ENCODE measurements at places on chromosomes 3 and 15.

GRCh38 chr15:58467121-58467721 is 35.4 kb downstream of the LIPC start:
- no peak for DNase-seq

DNA sequence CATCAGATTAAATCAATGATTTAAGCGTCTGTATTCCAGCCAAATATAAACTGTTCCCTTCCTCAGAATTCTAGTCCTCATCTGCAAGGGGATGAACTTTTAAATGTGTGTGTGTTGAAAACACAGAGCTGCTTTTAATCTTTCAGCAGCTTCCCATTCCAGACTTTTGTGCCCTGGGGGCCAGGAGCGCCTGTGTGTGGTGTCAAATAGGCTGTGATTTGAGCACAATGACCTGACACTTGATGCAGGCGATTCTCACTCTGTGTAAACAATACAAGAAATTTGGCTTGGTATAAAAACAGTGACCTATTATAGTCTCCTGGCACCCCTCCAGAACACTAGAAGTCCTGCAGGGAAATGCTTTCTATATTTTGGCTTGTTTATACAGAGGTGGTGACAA is 274.6 kb upstream of the ROPN1 start:
- DNase-seq = no peak

DNA sequence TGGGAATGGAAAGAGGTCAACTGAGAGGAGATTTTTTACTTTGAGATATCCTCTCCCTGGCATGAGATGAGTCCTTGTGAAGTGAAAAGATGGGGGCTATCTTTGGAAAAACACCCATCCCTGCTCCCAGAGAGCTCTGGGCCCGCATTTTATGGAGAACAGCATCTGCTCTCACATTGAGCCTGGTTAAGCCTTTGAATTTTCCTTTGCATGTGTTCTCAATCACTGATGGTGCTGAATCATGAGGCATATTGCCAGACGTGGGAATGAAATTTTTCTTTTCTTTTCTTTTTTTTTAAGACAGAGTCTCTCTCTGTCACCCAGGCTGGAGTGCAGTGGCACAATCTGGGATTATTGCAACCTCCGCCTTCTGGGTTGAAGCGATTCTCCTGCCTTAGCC is 24.4 kb downstream of the TMEM45A start:
- no peak for DNase-seq

DNA sequence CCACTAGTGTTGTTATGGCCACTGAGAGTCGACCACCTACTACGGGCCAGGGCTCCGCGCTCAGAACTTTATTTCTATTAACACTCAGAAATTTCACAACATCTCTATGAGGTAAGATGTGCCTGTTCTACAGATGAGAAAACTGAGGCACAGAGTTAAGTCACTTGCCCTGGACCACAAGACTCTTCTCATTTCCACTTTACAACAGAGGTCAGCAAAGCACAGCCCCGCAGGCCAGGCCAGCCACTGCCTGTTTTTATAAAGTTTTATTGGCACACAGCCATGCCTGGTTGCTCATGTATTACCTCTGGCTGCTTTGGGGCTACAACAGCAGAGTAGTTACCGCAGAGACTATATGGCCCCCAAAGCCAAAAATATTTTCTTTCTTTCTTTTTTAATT is 503.6 kb downstream of the SHQ1 start:
- no peak for DNase-seq

DNA sequence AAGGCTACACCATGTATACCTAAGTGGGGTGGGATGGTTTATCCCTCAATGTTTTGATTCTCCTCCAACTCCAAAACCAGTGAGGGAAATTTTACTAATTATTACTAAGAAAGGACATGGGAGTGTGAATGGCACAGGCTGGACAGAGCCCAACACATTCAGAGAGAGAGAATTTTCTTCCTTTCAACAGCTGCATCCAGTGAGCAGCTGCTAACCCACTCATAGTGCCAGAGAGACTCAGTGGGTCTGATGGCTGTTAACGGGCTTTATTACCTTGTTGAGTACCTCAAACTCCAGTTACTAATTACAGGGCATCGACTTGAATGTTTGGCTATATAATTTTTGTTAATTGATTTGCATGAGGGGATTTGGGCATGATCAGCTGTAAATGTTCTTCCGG is 75.8 kb downstream of the RORA start:
- DNase-seq = no peak

DNA sequence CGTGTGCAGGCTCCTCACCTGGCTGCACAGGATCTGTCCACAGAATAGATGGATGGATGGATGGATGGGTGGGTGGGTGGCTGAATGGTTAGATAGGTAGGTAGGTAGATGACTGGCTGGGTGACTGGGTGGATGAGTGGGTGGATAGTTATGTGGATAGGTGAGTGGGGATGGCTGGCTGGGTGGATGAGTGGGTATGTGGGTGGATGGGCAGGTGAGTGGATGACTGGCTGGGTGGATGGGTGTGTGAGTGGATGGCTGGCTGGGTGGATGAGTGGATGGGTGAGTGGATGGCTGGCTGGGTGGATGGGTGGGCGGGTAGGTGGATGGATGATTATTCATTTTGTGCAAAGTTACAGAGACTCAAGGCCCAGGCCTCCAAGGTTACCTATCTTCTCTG is 172.9 kb upstream of the CTDSPL start:
- DNase-seq = no peak

DNA sequence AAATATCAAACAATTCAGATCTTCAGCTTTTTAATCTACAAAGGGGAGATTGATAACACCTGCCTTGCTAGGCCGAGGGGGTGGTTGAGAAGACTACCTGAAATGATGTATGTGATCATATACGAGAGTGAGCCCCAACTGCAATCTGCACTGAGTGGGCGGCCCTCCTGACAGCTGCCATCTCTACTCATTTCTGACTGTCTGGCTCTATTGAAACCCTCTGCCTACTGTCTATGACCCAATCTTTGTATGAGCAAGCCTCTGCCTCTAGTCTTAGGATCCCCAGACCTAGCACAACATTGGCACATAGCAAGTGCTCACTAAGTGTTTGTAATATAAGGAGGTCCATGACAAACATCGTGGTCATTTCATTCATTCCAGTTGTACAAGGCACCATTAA is 144.4 kb upstream of the NR2F2 start:
- DNase-seq = no peak

- DNase-seq = no peak
These were observed 2.7 kb upstream of the LIPH start for GRCh38 chr3:185555101-185555501.

- DNase-seq = no peak
These were observed 555.4 kb upstream of the SGO1 start for GRCh38 chr3:20741381-20741780.

- no peak for DNase-seq
These were observed 74.9 kb upstream of the SETMAR start for GRCh38 chr3:4228295-4228694.

GRCh38 chr3:134672571-134672970 is 21.7 kb upstream of the KY start:
- DNase-seq = no peak

DNA sequence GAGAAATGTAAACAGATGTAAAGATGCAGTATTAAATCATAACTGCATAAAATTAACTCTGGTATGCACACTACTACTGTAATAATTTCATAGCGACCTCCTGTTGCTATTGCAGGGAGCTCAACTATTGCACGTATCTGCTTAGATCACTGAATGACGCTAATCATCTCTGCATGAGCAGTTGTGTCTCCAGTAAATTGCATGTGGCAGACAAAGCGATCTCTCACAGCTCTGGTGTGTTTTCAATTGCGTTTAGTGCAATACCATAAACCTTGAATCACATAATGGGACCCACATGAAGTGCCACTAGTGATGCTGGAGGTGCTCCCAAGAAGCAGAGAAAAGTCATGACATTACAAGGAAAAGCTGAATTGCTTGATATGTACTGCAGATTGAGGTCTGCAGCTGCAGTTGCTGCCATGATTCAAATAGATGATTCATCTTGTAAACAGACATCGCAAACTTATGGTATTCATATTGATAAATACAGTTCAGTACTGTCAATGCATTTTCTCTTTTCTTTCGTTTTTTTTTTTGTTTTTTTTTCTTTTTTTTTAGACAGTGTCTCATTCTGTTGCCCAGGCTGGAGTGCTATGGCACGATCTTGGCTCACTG is 30.2 kb upstream of the LCTL start:
- no peak for DNase-seq

- no peak for DNase-seq
These were observed 7.6 kb downstream of the ULK3 start for GRCh38 chr15:74835312-74835823.

GRCh38 chr3:157573281-157573680 is 70.1 kb upstream of the VEPH1 start:
- DNase-seq = no peak

GRCh38 chr15:47744496-47744895 is 27.2 kb downstream of the SEMA6D start:
- no peak for DNase-seq

GRCh38 chr15:40722934-40723333 is 28.0 kb downstream of the RAD51 start:
- DNase-seq = no peak

- no peak for DNase-seq
These were observed 13.4 kb downstream of the TAMM41 start for GRCh38 chr3:11832981-11833905.

- DNase-seq = no peak
These were observed 82.1 kb upstream of the PRTG start for GRCh38 chr15:55824857-55825613.

DNA sequence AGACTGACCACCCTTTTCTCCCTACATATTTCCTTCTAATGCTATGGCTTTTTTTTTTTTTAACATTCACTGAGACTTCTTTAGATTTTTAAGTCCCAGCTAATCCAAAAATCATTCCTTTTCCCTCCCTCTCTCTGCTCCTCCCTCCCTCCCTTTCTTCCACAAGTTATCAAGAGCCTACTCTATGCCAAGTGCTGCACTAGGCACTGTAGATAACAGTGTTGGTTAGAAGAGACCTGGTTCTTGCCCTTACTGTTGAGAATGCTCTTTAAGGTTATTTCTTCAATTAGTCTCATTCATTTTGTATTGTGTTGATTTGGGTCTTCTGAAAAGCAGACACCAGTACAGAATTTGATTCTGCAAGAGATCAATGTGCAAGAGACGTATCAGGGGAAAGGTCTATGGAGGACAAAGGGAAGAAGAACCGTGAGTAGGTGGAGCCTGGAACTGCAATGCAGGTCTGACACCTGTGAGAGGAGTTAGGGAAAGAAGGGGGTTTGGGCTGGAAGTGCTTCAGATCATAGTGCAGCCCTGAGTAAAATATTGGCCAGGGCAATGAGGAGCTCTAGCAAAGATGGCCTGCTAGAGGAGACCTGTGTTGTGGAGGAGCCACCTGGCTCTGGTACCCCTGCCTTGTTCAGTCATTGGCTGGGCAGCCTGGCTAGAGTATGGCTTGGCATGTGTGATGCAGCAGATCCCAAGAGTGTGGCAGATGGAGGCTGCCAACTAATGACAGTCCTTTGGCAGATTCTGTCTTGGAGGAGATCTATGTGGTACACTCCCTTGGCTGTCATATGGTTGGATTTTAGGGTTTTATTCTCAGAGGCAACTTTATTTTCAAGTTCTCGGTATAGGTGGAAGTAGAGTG is 9.7 kb upstream of the PCOLCE2 start:
- DNase-seq = no peak

DNA sequence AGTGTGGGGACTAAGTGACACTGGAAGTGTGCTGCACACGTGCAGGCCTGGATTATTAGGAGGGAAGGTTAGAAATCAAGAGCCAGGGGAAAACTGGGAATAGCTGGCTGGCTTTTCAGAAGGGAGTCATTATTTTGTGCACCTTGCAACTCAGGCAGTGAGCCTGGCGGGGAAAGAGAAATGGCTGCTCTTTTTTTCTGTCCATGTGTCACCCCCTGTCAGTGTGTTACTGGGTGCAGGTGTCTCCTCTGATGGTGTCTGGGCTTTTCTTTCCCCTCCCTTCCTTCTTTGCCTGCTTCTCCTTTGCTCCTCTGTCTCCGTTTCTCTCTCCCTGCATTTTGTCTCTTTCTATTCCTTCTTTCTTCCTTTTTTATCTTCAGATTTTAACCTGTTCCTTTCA is 130.7 kb downstream of the APBA2 start:
- no peak for DNase-seq

GRCh38 chr15:31402511-31403056 is 75.9 kb downstream of the KLF13 start:
- no peak for DNase-seq

GRCh38 chr3:193996641-193997089 is 139.3 kb upstream of the HES1 start:
- no peak for DNase-seq

DNA sequence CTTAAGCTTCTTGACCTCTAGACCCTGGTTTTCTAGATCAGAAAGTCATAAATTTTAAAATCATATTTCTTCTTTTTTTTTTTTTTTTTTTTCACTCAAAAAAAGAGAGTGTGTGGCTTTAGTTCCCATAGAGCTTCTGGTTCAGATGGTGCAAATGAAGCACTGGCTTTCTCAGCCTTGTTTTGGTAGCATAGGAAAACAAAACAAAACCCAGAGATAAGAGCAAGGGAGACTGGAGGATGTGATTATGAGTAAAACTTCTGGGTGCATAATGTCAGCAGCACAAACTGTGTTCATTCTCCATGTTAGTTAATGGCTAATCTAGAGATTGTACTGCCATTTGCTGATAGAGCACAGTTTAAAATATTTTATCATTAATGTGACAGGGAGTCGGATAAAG is 55.4 kb downstream of the RARB start:
- no peak for DNase-seq

DNA sequence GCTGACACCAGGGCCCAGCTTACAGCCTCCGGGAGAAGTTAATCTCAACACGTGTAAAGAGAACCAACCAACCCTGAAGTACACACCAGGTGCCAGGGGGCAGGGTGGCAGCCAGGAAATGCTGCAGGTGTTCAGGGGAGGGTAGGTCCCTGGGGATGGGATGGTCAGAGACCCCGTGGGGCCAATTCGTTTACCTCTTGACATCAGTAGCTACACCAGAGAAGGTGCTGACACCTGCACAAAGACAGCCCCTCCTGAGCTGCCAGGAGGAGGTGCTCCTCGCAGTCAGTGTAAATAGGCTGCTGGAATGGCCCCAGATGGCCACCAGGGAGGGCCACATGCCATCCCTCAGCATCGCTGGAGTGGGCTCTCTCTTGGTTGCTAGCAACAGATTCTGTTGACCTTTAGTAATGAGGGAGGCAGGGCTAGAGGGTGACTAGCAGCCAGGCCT is 52.8 kb downstream of the CORO2B start:
- DNase-seq = no peak

DNA sequence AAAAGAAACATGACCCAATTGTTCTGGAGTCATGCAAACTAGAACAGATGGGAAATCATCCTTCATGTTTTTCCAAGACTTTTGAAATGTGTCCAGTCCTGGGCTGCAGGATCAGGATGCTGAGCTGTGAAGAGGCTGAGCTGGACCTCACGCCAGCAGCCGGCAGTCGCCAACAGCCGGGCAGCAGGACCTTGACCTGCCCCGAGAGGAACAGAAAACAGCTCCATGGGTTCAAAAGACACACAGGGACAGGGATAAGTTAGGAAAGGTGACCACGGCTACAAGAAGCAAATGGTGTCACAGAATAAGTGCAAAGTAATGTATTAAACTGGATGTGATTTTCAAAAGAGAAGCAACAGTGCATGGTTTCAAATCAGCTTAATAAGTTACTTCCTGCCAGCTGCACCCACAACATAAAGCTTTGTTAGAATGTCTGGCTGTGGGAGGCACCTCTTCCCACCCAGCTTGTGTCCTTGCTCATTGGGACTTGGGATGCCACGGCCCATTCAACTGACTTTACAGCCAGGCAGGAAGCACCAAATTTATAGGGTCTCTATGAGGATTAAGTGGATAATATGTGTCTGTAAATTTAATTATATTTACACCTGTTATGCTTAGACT is 266.4 kb downstream of the GABRG3 start:
- DNase-seq = no peak

GRCh38 chr3:22241110-22241509 is 490.1 kb upstream of the ZNF385D start:
- no peak for DNase-seq

- no peak for DNase-seq
These were observed 248.6 kb downstream of the RYR3 start for GRCh38 chr15:33559207-33559890.
